ENCODE measurements at places on chromosomes 4 and X.

DNA sequence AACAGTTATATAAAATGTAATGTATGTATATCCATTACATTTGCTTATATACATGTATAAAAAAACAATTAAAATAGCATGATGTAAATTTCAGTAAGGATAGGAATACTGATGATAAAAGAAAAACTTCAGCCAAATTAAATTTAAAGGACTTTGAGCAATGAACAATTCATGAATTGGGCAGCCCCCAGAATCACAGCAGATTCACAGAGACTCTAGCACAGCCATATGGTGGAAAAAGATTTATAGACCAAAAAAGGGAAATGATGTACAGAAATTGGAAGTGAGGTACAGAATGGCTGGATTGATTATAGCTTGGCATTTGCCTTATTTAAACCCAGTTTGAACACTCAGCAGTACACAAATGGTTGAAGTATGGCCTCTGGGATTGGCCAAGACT, 34.7 kb upstream of the RAB40AL start:
- no peak for DNase-seq

GRCh38 chr4:81723927-81724587, 252.3 kb upstream of the RASGEF1B start:
- peak; percentile 20 for DNase-seq

DNA sequence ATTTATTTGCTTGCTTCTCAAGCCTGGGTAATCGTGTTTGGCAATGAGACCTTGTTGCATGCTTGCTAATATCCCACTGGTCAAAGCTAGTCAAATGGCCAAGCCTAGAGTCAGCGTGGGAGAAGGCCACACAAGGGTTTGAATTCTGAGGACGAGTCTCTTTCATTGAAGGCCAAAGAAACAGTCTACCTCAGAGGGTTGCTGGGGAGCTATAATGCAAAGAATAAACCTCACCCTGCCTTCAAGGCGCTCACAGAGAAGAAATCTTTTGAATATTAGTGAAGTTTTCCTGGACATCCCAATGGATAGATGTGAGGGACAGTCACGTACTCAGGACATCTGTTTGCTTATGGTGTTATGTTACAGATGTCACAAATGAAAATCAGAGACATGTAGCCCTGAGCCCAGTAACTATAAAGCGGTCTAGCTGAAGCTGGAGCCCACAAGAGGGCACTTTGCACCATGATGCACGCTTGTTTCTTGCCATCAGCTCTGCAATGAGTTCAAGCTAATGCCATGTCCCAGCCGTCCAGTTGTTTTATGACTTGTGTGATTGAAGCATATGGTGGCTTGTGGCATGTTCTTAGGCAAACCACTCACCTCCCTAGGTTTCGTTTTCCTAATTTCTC, 1.1 kb upstream of the TLR3 start:
- DNase-seq = peak; percentile 31

- DNase-seq = no peak
Observed at GRCh38 chrX:107630031-107630689, 1.9 kb downstream of the PRPS1 start.

DNA sequence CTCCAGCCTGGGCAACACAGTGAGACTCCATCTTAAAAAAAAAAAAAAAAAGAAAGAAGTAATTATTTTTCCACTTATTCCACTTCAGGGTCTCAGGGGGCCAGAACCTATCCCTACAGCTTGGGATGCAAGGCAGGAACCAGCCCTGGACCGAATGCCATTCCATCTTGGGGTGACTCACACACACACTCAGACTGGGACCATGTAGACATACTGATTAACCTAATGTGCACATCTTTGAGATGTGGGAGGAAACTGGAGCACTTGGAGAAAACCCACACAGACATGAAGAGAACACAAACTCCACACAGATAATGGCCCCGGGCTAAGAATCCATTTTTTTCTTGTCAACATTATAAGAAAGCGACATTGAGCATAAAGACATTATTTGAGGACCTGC, 132.5 kb downstream of the PTTG2 start:
- no peak for DNase-seq

- no peak for DNase-seq
Observed at GRCh38 chr4:88276952-88277710, 7.2 kb downstream of the PPM1K start.

GRCh38 chrX:40733706-40734105, 1.6 kb downstream of the MED14 start:
- no peak for DNase-seq

- DNase-seq = no peak
Observed at GRCh38 chr4:37927434-37927833, 32.8 kb upstream of the PTTG2 start.

DNA sequence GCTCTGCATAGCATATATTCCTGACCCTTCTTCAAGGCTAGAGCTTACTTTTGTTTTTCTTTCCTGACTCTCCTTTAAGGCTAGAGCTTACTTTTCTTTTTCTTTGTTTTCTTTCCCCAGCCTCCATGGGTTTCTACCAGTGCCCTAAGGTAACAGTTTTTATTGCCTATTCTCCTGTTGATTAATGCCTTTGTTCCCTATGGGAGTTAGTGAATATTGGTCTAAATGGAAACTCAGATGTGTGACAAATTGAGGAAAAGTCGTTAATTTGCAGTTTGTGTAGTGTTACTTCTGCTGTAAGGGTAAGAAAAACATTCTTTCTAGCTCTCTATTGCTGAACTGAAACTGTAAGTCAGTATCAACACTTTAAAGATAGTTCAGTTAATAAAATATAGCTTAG, 358.7 kb downstream of the IL15 start:
- no peak for DNase-seq

GRCh38 chr4:119897260-119897659, 169.4 kb downstream of the MAD2L1 start:
- no peak for DNase-seq

GRCh38 chrX:29762006-29762405, 453.4 kb upstream of the MAGEB2 start:
- DNase-seq = no peak

Data from CD4-positive, alpha-beta T cell treated with Interleukin-15 for 4 hours (primary cell).